Activated T-helper 1 cell treated with anti-CD3 and anti-CD28 coated beads, Interleukin-2, amount 50 U/mL, for 16 hours (primary cell): ENCODE measurements at places on chromosomes 11 and 22.

- no peak for DNase-seq
Measured at GRCh38 chr22:45684169-45684568, 12.5 kb downstream of the ATXN10 start.

DNA sequence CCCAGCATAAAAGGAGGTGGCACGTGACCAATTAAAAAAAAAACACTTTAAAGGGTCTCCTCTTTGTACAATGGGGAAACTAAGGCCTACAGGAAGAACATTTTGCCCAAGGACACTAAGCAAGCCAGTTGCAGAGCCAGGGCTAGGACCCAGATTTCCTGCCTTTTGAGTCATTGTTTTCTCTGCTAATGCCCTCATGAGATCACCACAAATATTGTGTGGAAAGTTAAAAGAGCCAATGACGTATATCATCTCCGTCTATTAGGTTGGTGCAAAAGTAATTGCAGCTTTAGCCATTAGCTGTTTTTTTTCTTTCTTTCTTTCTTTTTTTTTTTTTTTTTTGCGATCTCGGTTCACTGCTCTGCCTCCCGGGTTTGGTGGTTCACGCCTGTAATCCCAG is 24.1 kb upstream of the LRRC32 start:
- no peak for DNase-seq

- DNase-seq = no peak
Measured at GRCh38 chr11:120977266-120978137, 46.4 kb upstream of the TBCEL start.

DNA sequence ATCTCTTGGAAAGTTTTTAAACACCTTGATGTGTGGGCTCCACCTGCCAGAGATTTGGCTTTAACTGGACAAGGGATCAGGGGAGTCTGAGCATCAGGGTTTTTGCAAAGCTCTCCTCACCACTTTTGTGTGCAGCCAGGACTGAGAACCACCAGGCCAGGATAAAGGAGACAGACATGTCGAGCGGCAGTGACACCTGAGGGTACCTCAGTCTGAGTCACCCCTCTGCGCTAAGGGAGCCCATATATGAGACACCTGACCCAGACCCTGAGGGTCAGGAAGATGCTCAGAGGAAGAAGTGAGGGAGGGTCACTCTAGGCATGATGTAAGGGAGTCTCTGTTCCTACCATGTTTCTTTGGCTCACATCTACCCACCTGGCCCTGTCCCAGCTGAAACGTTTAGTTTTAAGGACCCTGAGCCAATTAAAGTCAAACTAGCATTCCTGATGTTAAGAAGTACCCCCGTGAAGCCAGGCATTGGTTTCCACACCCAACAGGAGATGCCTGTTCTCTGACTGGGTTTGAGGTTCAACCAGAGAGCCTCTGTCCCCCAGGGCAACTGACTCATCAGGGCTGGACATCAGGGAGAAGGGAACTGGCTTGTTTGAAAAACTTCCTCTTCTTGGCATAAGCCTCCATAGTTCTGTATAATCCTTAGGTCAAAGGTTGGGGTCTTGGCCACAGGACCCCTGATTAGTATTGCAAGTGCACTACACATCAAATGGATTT is 72.4 kb upstream of the BIRC3 start:
- no peak for DNase-seq

DNA sequence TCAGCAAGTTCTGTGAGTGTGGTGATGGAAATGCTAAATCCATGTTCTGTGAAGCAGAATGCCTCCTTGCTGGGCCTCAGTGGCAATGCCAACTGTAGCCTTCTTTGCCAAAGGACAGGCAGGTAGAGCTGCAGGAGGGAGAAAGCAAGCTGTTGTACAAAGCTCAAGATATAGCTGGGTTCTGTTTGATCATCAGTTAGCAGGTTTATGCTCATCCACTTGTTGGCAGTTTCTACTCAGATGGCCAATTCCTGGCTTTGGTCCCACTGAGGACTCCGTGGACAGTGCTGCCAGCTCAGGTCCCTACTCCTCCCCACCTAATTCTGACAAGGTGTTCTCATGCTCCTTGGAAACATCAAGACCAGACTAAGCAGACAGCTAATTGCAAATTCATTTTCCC is 65.1 kb downstream of the PRSS23 start:
- DNase-seq = no peak
